Forelimb muscle (tissue), 1 donor: ENCODE measurements at places on chromosomes 7 and 10. TPM values are rescaled to one million over a fixed set of nuclear protein-coding genes. Genes with fewer than 3 reads are reported as not detected.

ZNF22 gene
- 42.4 TPM for polyA plus RNA-seq

MPLKIP gene
- polyA plus RNA-seq = 18.1 TPM

LDB3 gene
- polyA plus RNA-seq = 992 TPM

ANKRD30A gene
- not detected for polyA plus RNA-seq

NPTX2 gene
- polyA plus RNA-seq = 7.4 TPM

GNAT3 gene
- 0.11 TPM for polyA plus RNA-seq

PHYH gene
- 41.3 TPM for polyA plus RNA-seq

UCMA gene
- 0.95 TPM for polyA plus RNA-seq

EPHB4 gene
- 38.8 TPM for polyA plus RNA-seq

PLEKHA8 gene
- 11.2 TPM for polyA plus RNA-seq

HNRNPH3 gene
- polyA plus RNA-seq = 167 TPM

TUBAL3 gene
- 0.20 TPM for polyA plus RNA-seq

GRCh38 chr10:49149881-49150280, 16.1 kb upstream of the FAM170B start:
- no peak for DNase-seq

GRCh38 chr10:44390585-44391072, 5.7 kb upstream of the CXCL12 start:
- DNase-seq = no peak

DNA sequence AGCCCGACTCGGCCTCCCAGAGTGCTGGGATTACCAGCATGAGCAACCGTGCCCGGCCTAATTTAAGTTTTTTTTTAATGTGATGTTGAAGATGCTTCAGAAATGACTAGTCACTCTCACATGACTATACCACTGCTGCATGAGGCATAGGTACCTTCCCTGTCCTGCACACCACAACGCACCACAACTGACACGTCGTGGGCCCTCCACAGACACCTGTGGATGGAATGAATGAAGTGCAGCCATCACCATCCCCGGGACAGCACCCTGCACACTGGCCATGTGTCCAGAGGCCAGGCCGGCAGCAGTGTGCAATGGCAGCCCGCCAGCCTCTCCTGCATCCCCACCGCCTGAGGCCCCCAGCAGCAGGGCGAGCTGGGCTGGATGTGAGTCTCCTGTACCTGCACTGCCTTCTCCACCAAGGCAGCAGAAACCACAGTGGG, 55.1 kb downstream of the VOPP1 start:
- DNase-seq = no peak

DNA sequence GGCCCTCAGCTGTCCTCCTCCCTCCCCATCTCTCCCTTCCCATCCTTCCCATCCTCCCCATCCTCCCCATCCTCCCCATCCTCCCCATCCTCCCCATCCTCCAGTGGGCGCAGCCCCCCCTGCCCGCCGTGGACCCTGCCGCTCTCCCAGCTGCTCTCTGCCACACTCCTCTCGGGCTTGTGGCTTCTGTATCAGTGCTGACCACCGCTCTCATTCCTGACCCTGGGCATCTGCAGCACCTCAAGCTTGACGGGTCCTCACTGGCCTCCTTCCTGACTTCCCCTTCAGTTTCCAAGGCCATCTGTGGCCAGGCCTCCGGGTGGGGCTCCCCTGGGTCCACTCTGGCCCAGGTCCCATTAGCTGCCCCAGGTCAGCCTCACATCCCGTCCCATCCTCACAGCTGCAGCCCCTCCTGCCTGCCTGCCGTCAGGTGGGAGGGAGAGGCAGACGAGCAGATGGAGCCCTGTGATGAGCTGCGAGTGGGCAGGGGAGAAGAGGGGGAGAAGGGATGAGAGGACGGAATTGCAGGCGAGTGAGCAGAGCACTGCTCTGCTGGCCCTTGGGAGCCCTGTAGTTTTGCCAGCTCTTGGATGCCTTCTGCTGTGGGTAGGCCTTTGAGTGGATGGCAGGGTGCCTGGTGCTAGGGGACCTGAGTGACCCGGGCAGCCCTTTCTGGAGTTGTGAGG, 35.7 kb downstream of the LHPP start:
- DNase-seq = no peak

GRCh38 chr10:86595496-86595895, 58.9 kb upstream of the OPN4 start:
- no peak for DNase-seq

GRCh38 chr10:114027951-114028350, 15.7 kb upstream of the ADRB1 start:
- no peak for DNase-seq

DNA sequence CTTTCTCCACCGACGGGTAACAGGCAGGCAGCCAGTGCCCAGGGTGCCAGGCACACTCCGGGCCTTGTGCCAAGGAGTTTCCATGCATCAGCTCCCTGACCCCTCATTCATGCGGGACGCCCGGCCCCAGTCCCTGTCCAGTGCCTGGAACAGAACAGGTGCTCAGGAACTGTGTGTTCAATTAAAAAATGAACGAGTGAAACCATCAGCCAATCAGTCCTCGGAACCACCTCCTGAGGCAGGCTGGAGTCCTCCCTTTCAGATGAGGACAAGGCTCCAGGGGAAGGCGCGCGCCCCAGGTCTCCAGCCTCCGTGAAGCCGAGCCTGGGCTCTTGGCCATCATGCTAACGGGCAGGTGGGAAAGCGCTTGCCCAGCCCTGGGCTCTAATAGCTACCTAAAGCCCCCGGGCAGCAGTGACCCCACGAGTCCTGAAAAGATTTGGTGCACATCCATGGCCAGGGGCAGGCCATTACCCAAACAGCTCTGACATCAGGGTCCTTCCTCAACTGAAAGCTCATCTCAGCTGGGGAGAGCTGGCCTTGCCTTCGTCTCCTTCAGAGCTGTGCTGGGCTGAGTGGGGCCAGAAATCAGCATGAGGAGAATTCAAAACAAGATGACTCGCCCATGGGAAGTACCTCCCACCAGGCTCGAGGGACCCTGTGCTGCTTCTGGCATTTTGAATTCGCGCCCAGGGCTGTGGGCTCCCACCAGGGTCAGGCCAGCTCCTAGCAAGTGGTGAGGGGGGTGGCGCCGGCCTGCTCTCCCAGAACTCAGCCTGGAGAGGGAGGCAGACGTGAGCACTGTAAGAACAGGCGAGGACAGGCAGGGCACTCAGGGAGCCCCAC, 200.5 kb downstream of the MAD1L1 start:
- DNase-seq = no peak

- no peak for DNase-seq
These were observed 4.2 kb downstream of the SMARCD3 start for GRCh38 chr7:151244196-151244840.

- no peak for DNase-seq
These were observed 27.1 kb downstream of the LMTK2 start for GRCh38 chr7:98133621-98134303.

GRCh38 chr7:91812388-91812787, 68.1 kb downstream of the MTERF1 start:
- no peak for DNase-seq

DNA sequence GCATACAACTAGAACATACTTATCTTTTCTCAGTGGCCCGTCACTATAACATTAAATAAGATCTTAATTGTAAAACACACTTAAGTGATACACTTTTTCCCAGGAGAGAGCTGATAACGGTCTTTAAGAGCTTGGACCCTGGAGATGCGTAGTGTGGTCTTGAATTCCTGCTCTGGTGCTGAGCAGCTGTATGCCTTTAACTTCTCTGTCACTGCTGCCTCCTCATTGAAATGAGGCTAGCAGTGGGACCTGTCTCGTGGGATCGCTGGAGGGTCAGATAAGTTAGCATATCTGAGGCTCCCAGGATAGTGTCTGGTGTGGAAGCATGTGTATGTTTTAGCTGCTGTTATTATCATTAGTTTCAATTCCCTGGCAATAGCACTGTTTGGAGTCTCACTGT, 194.9 kb downstream of the SDK1 start:
- DNase-seq = no peak

DNA sequence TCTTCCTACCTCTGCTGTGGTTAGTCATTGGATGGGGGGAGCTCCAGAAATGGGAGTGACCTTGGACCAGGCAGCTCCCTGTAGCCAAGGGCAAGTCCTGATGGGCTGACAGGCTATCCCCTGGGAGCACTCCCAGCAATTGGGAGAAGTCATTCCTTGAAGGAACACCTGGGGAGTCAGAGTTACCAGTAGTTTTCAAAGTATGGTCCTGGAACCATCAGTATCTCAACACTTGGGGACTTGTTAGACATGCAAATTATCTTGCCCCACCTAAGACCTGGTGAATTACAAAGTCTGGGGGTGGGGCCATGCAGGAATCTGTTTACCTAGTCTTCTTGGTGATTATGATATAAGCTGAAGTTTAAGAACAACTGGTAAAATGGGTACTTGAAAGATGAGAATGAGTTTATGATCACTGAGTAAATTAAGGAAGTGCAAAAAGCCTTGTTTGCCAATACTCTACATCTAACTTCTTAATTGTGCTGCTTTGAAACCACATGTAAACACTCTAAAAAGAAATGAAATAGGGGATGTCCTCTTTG, 287.3 kb upstream of the LRRN3 start:
- DNase-seq = no peak

GRCh38 chr7:36838616-36839225, 114.4 kb upstream of the AOAH start:
- no peak for DNase-seq

- DNase-seq = no peak
These were observed 84.0 kb downstream of the ELAPOR2 start for GRCh38 chr7:86975449-86975848.

- no peak for DNase-seq
These were observed 30.2 kb downstream of the C10orf71 start for GRCh38 chr10:49329146-49329505.

GRCh38 chr7:33299425-33299824, 170.1 kb downstream of the BBS9 start:
- DNase-seq = no peak

- DNase-seq = no peak
These were observed 43.8 kb upstream of the RABGEF1 start for GRCh38 chr7:66696774-66697191.

- no peak for DNase-seq
These were observed 130.6 kb downstream of the STRA8 start for GRCh38 chr7:135364206-135364605.

DNA sequence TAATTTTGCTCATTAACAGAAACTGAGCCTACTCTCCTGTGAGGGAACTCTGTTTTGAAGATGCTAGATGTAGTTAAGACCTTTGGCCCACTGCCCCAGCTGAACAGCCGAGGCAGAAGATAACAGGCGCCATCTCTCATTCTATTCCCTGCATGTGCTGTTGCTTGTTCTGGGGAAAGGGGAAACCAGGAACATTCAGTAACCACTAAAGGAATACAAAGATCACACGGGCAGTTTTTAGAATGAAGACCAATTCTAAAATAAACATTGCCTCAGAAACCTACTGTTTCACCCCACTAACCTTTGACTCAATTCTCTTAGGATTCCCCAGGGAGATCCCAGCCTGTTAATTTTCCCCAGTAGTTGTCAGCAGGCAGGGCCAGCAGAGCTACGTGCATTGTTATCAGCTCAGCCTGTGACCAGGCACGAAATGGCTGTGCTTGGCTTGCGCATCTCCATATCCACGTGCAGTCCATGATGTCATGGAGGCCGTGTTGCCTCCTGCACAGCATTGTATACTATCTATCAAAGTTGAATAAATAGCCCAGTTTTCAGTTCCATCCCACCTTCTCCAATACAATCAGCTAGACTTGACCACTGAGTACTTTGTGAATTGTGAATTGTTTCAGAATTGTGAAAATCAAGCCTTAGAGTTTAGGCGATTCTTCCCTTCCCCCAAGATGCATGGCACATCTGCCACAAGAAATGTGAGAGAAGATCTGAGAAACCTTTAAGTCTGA, 36.0 kb downstream of the ANK3 start:
- no peak for DNase-seq

DNA sequence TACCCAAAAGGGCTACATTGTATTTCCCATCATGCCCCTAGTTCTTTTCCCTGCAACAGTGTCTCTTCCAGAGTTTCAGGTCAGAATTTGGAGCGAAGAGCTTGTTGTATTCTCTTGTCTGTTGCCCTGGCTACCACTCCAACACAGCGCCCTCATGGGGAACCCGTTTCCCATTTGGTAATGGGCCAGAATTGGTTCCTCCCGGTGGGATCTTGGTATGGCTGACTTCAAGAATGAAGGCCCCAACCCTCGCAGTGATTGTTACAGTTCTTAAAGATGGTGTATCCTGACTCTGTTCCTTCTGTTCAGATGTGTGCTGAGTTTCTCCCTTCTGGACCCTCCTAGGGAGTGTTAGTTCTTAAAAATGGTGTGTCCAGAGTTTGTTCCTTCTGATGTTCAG, 110.5 kb upstream of the ZNF32 start:
- no peak for DNase-seq
